ENCODE measurements at places on chromosomes 11 and 22.
A peak's percentile ranks its signal among the peaks of the same experiment; 100 is the strongest.

- DNase-seq = no peak
Measured at GRCh38 chr22:30880181-30880601, 88.4 kb downstream of the MORC2 start.

- DNase-seq = no peak
Measured at GRCh38 chr11:101445761-101446160, 138.0 kb downstream of the TRPC6 start.

DNA sequence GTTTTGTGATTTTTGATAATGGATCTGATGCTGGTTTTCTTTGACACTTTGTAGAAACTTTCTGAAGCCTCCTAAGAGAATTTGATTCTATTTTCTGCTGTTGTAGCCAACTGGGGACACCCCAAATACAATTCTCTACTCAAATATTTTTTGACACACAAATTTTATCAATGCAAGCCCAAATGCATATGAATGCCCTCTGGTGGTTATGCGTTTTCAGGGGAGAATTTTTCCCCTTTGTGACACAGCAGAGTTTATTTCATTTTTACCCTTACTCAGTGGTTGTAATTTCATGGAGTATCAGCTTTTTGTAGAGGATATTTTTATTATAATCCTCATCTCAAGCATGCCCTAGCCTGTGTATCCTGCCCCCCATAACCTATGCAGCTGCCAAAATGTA, 44.7 kb upstream of the MTMR2 start:
- DNase-seq = no peak

GRCh38 chr11:77201991-77202841, 74.2 kb downstream of the MYO7A start:
- DNase-seq = no peak

- no peak for DNase-seq
Measured at GRCh38 chr11:110318638-110319404, 22.4 kb upstream of the RDX start.

- no peak for DNase-seq
Measured at GRCh38 chr11:65899356-65900124, 648 bp downstream of the FOSL1 start.

DNA sequence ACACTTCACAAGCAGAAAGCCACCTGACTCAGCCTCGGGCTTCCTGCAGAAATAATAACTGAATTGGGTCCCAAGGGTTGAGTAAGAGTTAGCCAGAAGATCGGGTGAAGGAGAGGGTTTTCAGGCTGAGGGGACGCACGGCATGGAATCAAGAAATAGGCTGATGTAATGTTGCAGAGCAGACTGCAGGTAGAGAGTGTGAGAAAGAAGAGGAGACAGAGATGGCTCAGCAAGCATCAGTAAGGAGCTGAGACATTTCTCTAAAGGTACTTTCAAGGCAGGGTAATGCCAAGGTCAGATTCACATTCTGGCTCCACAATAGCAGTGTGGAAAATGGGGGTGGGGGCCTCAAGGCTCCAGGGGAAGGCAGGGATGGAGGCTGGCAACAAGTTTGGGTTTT, 18.6 kb downstream of the HIRA start:
- DNase-seq = no peak

- DNase-seq = no peak
Measured at GRCh38 chr11:102253020-102253715, 64.1 kb upstream of the BIRC3 start.

GRCh38 chr11:73177380-73177777, 35.3 kb upstream of the FCHSD2 start:
- DNase-seq = no peak

- no peak for DNase-seq
Measured at GRCh38 chr11:70174547-70175235, 28.4 kb upstream of the FADD start.

DNA sequence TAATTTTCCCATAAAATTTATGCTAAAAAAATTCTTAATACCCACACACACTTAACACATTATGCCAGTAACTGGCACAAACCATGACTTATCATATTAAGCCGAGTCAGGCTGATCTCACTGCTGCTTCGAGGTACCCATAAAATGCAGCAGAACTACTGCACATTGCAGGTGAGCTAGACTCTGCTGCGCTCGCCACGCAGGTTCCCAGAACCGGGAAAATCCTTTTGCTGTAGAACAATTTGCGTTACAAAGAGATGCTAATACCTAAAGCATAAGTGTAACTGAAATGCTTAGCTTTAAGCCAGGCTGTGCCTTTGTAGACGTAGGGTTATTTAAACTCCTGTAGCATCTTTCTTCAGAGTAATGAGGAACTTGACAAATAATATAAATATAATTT, 200.3 kb downstream of the MSANTD4 start:
- DNase-seq = no peak

- DNase-seq = no peak
Measured at GRCh38 chr11:293271-293851, 4.4 kb downstream of the PGGHG start.

DNA sequence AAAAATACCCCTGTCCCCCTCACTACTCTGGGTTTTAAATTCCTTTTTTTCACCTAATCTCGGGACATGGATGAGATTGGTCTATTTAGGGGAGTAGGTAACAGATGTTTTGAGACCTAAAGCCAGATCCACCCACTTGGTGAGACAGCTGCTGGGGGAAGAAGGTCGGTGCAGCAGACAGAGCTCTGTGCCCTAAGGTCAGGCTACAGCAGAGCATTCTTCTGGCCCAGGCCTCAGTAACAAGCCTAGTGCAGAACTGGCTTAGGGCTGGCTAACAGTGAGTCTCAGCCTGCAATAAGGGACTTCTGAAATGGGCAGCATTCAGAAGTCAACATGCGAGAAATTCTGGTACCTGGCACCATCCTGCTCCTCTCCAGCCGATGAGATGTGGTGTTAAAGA, 444.9 kb upstream of the KIRREL3 start:
- no peak for DNase-seq

GRCh38 chr11:75400146-75400865, 988 bp downstream of the RPS3 start:
- DNase-seq = peak; percentile 61

- no peak for DNase-seq
Measured at GRCh38 chr11:129484068-129484467, 108.4 kb downstream of the BARX2 start.

DNA sequence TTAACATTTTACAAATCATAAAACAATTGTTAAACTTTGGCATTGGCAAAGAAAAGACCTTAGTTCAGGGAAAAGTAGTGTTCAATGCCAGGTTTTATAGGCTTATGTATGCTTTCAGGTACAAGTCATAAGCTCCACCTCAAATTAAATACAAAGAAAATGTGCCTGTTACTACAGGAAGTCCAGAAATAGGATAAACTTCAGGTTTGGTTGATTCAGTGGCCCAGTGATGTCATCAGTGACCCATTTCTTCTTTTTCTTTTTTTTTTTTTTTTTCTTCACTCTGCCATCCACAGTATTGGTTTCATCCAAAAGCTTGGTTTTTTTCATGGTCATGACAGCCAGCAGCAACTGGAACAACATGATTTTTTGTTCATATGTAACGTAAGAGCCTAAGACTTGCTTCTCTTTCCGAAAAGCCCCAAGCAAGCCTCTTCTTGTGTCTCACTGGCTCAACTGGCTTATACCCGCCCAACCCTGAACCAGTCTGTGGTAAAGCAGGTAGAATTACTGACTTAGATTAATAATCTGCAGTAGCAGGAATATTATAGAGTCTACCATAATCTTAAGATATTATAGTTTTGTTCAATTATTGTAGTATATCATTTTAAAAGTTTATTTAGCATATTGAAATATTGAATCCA, 46.2 kb downstream of the TTC17 start:
- DNase-seq = no peak

DNA sequence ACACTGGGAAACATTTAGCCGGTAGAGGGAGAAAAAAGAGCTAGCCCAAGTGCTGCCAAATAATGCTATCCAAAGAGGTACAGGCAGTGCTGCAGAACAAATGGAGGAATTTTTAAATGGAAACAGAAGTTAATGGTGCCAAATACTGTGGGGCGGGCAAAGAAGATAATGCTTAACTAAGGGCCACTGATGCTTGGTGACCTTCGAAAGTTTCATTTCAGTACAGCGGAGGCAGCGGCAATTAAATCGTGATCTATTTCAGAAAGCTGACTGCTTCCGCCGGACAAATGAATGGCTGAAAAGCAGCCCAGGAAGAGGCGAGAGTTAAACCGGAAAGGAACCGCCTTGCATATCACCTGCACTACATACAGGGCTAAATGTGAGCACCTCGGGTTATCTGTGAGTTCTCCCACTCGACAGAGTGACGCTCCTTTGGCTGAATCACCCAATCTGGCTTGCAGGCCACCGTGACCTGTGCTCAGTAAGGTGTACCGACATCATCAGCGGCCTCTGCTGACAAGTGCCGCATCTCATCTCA, 42.1 kb downstream of the CADM1 start:
- no peak for DNase-seq

GRCh38 chr22:32158712-32159533, at the start of gene C22orf42:
TSS of gene C22orf42 (minus strand) at chr22:32159303. CDS start at chr22:32159215, 88 bp downstream.
- DNase-seq = no peak

DNA sequence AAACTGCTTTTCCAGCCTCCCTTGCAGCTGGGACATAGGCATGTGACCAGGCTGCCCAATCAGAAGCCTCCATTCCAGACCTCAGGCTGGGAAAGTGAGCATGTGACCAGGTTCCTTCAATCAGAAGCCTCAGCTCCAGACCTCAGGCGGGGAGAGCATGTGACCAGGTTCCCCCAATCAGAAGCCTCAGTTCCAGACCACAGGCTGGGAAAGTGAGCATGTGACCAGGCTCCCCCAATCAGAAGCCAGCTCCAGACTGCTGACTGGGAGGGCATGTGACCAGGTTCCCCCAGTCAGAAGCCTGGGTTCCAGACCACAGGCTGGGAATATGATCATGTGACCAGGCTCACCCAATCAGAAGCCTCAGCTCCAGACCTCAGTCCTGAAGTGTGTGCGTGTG, 11.7 kb upstream of the IL2RB start:
- DNase-seq = peak; percentile 55
